ENCODE measurements at places on chromosomes 1 and 21.
A peak's percentile ranks its signal among the peaks of the same experiment; 100 is the strongest.

DNA sequence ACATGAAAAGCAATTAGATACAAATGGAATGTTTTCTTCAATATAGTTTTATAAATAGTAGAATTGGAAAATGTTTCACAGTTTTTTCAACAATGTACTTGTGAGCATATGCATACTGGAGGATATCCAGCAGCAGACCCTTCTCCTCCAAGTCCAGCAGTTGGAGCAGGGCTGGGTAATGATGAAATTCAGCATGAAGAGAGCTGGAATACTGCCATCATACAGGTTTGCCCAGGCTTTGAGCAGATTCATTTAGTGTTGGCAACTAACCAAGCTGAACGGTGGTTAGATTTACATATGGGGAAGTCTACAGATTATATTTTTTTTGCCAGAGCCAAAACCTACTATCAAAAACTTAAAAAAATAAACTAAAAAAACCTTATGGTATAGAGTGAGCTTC, 38.3 kb downstream of the WDR3 start:
- no peak for DNase-seq

DNA sequence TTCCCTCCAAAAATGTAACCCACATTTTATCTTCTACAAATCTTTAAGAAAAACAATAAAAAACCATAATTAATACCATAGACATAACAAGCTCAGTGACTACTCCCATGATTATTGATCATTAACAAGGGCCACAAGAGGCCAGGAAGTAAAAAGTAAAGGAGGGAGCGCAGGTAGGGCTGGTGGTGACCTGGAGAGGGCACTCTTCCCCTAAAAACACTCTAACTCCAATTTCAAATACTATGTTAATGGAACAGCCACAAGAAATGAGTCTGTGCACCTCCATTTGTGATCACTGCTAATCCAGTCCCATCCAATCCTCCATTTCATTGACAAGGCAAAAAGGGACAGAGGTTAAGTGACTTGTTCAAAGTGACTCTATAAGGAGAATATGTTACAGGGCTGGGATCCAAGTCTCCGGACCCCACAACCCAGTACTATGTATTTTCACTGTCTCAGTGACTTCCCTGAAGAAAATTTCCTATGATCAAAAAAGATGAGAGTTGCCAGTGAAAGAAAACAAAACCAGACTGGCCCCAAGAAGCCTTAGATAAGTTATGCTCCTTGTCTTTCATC, 41.2 kb upstream of the CFAP298 start:
- peak; percentile 28 for DNase-seq

- DNase-seq, result no peak
Observed at GRCh38 chr1:37633040-37633937, 1.4 kb downstream of the RSPO1 start.

DNA sequence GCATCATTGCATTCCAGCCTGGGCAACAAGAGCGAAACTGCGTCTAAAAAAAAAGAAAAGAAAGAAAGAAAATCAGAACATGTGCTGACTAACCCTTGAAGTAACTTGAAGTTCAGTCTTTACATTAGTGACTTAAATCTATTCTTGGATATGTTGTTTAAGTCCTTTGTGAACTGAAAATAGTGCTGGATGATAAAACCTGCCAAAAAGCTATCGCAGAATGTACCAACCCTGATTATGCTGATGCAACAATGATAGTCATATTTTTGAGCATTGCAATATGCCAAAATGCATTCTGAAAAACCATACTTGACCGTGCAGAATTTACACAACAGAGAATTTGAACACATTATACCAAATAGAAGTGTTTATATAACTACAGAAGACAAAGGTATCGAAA, 30.7 kb downstream of the SHISAL2A start:
- no peak for DNase-seq

- DNase-seq, result no peak
Observed at GRCh38 chr1:218364028-218364710, 19.0 kb downstream of the TGFB2 start.

DNA sequence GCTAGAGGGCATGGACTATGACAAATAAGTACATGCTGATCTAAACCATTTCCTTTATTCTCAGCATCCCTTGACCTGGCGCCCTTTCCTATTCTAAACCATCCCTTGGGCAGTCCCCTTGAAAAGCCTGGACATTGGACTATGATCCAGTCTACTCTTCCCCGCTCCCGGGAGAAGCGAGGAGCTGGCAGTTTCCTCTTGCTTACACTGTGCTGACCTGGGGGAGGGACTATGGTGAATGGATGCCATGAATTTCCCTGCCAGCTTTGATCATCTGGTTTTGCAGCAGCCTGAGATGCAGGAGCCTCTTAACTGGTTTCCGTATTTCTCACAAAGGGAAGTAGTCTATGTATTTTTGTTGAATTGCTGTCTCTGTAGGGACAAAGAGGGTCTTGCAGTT, 121.7 kb downstream of the KIF26B start:
- no peak for DNase-seq

GRCh38 chr1:111598544-111598943, 21.0 kb upstream of the RAP1A start:
- no peak for DNase-seq

DNA sequence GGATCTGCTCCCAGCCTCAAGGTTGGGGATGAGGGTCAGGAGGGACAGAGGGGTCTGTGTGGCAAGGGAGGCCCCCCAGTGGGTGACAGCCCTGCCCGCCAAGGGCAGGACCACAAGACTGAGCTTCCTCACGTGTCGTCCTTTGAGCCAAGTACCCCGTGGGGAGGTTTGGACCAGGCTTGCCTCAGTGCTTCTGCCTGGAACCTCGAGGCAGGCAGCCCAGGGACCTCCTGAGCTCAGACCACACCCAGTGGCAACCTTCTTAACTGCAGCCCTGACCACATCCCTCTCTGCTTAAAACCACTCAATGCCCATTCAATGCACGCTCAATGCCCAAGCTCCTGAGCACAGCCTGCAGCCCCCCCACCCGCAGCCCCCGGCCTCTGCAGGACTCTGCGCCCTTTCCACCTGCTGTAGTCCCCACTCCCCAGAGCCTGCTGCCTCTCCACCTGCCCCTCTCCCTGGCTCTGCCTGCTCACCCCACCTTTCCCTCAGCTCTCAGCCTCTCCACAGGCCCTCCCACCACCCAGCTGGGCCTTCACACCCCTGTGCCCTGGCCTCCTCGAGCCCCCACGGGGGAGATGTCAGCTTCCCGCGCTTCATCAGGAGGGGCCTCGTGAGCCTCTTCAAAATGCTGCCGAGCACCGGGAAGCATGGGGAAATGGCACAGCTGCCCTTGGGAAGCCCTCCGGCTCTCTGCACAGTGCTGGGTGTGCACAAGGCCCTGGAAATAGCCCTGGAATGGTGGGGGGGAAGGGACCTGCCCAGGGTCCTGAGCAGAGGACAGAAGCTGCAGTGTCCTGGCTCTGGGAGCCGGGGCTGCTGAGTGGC, 129.3 kb upstream of the VAMP3 start:
- no peak for DNase-seq

DNA sequence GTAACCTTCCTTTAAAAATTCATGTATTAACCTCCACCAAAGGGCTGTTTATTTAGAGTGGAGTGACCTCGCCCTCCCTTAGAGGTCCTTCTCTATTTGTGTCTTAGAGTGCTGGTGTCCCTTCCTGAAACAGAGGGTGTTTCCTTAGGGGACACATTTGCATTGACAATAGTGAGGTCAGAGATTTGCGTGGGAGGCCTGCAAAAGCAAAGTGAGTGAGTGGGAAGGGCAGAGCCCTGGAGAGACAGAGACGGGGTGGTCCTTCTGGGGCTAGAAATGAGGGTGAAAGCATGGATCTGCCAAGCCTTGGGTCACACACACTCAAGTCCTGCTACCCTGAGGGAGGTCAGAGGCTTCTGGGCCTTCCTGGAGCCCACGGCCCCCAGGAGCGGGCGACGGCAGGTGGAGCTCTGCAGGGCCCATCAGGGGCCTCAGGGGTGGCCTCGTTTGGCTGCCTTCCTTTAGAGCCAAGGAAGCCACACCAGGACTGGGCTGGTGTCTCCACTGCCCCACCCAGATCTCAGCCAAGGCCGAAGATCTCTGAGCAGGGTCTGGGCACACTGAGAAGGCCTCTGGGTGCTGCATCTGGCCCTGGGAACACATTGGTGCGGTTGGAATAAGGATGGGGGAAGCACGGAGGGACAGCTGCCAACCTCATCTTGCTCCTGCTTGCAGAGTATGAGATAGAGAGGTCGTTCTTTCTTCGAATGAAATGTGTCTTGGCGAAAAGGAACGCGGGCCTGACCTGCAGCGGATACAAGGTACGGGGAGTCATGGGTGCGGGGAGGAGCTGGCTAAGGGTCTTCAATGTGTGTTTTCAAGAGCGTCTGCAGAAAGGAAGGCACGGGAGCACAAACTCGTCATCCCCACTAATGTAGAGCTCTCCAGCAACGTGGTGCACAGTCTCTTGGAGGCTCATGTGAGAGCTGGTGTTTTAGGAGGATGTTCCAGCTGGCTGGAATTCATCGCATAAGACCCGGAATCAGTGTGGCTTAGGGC, 23.8 kb downstream of the SIM2 start:
- DNase-seq, result no peak

Data from kidney glomerular epithelial cell (primary cell).